ENCODE measurements at places on chromosomes 11 and 22. TPM values are rescaled to one million over a fixed set of nuclear protein-coding genes. Genes with fewer than 3 reads are reported as not detected.

The PATE2 gene
- total RNA-seq, result 0.53 TPM

- no peak for DNase-seq
Measured at GRCh38 chr22:42000466-42000865, 1.9 kb downstream of the WBP2NL start.

DNA sequence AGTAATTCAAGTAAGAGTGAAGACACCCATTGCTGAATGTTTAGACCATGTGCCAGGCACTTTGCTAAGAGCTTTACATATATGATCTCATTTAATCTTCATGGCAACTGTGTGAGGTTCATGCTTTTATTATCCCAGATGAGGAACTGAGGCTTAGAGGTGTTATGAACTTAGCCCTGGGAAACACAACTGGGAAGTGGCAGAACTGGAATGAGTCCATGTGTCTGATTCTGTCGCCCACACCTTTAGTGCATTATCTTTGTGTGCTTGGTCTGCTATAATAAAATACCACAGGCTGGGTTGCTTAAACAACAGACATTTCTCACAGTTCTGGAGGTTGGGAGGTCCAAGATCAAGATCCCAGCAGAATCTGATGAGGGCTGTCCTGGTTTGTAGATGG lies 108.7 kb upstream of the PLET1 start:
- no peak for DNase-seq

The TUT1 gene
- total RNA-seq, result 5.1 TPM

The BATF2 gene
- 0.85 TPM for total RNA-seq

The CACNA1I gene
- 0.11 TPM for total RNA-seq

The NXPE2 gene
- total RNA-seq, result 1.2 TPM

DNA sequence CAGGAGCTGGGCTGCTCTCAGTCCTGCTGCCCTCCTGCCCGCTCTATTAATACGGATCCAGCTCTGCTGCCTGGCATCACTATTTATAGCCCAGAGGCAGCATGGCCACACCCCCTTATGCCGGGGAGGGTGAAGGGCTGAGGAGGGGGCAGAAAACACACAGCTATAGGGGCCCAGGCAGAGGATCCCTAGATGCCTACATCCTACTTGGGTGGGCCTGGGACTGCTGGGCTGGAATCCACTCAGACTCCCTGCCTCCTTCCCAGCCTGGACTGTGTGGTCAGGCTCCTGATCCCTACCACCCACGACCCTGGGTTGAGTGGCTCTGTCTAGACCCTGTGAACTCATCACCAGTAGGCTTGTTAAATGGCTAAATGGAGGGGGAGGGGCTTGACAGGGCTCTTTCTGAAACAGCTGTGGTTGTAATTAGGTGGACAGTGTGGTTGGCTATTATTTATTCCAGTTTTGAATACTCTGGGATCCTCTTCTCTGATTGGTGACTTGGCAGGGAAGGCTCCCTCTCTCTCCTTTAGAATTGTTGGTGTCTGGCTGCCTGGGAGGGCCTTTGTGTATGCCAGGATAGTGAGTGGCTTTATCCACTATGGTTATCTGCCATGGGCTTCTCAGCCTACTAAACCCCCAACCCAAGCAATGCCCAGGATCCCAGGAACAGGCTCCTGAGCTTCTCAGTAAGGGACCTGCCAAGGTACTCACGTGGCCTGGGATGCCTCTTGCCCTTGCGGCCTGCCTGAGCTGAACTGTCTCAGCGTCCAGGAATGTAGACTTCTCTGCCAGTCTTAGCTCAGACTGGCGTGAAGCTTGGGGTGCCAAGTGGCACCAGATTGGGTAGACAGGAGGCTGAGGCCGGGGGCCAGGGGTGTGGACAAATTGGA lies 15.2 kb downstream of the PHLDB1 start:
- DNase-seq, result no peak

The GLYATL1 gene
- total RNA-seq, result 0.79 TPM

- no peak for DNase-seq
Measured at GRCh38 chr11:13055200-13055599, 46.1 kb downstream of the RASSF10 start.

The MS4A3 gene
- 0.69 TPM for total RNA-seq

DNA sequence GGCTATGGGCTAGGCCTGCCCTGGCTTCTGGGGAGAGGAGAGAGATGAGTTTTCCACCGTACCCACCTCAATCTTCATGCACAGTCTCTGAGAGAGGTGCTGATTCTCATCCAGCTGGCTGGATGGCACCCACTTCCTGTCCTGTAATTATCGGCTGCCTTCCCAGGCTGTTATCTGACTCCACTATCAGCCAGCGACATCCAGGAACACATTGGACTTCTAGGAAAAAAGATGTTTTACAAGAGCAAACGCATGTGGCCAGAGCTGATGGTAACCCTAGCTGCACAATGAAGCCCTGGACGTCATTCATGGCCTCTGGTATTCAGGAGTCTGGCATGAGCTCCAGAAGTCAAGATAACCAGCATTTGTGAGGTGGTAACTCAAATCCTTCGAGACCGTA lies 137.4 kb downstream of the EHF start:
- no peak for DNase-seq

GRCh38 chr11:8204025-8204424 lies 35.2 kb upstream of the RIC3 start:
- DNase-seq, result no peak

GRCh38 chr22:35674335-35674734 lies 26.1 kb downstream of the APOL6 start:
- no peak for DNase-seq

The C11orf91 gene
- total RNA-seq, result not detected

The UBQLN3 gene
- 0.58 TPM for total RNA-seq
